ENCODE measurements at places on chromosomes 1 and 21.

DNA sequence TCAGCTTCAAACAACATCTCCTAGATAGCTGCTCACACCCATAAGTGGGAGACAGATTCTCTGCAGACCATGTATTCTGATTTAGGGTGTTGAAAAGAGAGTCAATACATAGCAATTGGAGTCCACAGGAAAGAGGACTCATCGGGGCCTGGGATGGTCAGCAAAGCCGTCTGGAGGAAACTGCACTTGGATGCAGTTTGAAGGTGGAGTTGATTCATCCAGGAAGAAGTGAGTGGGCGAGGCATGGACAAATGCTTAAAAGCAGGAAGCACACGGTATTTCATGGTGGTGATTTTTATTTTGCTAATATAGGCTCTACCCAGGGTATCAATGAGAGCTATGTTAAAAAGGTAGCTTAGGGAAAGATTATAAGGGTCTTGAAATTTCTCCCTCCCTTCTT, 36.8 kb upstream of the DIRAS3 start:
- ATAC-seq = no peak

DNA sequence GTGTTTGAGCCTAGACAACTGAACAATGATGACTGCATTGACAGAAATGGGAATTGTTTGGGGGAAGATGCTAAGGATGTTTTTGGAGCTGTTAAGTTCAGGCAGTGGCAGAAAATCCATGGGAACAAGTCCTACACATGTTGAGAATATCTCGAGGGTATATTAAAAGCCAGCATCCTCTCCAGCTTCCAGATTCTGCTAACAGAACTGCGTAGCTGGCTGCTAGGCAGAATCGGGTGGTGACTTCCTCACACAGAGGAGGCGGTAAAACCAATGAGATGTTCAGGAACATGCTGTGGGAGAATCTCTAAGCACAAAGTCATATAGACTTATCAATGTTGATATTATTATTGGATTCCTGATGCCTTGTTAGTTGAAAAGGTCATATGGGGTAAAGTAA, 14.8 kb downstream of the FAM163A start:
- no peak for ATAC-seq

- peak; percentile 45 for ATAC-seq
Measured at GRCh38 chr1:234315588-234315987, 57.7 kb upstream of the COA6 start.

DNA sequence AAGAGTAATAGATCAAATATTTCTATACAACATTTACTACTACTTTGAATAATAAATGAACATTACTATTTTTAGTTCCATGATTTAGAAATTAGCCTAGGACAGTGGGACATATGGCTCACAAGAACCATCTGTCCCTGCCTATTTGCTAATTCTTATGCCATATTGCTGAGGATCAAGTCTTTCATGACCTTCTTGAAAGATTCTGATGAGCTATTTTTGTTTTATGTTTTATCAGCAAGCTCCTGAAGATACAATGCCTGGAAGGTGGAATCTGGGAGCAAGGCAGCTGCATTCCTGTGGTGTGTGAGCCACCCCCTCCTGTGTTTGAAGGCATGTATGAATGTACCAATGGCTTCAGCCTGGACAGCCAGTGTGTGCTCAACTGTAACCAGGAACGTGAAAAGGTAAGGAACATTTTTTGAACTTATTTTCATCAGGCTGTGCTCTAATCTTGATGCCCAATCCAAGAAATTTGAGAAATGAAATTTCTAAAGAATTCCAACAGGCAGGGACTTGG, 326.7 kb downstream of the PAPPA2 start:
- no peak for ATAC-seq

DNA sequence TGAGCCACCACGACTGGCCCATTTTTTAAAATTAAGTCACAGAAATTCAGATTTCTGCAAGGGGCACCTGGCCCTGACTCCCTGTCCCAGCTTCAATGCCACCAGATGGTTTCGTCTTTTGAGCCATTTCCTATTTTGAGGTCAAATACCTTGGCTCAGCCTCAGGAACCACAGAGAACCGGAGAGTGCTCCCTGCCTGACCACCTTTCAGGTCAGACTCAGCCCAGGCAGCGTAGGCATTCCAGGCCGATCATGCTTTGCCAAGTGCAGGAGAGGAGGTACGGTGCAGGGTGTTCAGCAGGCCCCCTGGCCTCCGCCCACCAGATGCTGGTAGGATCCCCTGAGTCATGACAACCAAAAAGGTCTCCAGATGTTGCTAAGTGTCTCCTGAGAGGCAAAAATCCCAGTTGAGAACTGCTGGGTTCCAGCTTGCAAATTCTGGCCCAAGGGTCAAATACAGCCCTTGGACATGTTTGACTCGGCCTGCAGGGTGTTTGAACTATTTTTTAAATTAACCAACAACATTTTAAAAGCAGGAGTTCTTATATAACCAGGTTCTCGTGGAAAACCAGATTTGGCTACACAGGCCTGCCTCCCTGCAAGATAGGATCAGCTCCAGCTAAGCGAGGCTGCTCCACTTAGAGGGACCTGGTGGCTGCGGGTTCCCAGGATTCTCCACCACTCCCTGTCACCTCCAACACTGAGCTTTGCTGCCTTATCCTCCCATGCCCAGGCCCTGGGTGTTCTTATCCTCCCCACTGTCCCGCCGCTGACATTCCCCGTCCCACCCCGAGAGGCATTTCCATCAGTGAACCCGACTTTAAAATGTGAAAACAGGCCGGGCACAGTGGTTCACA, 61.9 kb upstream of the TARDBP start:
- ATAC-seq = no peak

DNA sequence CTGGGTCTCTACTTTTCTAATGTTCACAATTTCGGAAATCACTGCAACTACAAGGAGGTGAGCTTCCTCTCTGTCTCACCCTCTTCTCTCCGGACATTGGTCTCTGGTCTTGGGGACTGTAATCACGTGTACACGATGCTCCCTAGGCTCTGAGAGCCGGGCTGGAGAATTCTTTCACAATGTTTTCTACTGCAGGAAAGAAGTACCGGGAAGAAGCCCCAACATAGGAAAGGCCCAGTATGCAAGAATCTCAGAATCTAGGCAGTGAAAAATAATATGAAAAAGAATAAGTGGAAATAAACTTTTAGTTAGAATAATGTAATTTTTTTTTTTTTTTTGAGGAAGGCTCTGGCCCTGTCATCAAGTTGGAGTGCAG, 13.5 kb upstream of the HJV start:
- ATAC-seq = no peak

Measured in activated T-helper 17 cell treated with anti-CD3 and anti-CD28 coated beads, Interleukin-2, amount 50 U/mL, for 72 hours (primary cell).